ENCODE measurements at places on chromosomes 1 and 21.

GRCh38 chr1:183517401-183517800 is 45.1 kb downstream of the SMG7 start:
- DNase-seq: no peak

- DNase-seq: no peak
Measured at GRCh38 chr1:21907079-21907418, 30.1 kb downstream of the HSPG2 start.

- no peak for DNase-seq
Measured at GRCh38 chr1:6521536-6521935, 30.1 kb upstream of the PLEKHG5 start.

DNA sequence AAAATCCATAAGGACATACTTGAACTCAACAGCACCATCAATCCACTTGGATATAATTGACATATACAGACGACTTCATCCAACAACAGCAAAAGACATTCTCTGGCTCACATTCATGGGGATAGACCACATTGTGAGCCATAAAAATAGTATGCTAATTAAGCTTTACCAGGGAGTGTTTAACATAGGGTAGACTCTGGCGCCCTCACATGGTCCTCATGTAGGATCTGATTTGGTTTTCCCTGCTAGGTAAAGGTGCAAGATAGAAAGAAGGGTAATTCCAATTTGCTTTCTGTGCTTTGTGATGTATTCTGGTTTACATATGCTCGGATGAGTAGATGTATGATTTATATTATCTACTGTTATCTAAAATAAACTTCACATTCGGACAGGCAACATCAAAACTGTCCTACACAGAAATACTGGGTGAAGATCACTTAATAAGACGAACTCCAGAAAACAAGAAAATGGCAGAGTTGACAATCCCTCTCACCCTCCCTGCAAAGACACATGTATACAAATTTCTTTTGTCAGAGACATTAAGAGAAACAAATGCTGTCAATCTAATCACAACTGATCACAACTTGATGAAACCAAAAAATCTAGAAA is 27.7 kb downstream of the CR1L start:
- no peak for DNase-seq

- peak; percentile 20 for DNase-seq
Measured at GRCh38 chr21:45294509-45295291, 7.0 kb upstream of the POFUT2 start.

- no peak for DNase-seq
Measured at GRCh38 chr1:8070381-8070811, 44.3 kb upstream of the ERRFI1 start.

DNA sequence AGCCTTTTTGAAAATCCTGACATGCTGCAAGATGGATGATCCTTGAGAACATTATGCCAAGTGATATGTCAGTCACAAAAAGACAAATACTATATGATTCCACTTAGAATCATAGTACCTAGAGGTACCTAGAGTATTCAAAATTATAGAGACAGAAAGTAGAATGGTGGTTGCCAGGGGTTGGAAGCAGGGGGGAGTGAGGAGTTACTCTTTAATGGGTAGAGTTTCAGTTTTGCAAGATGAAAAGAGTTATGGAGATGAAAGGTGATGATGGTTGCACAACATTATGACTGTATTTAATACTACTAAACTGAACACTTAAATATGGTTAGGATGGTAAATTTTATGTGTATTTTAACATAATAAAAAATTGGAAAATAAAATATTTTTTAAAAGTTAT is 37.9 kb upstream of the PODN start:
- DNase-seq: no peak

- no peak for DNase-seq
Measured at GRCh38 chr1:7753641-7754040, 17.5 kb upstream of the VAMP3 start.

DNA sequence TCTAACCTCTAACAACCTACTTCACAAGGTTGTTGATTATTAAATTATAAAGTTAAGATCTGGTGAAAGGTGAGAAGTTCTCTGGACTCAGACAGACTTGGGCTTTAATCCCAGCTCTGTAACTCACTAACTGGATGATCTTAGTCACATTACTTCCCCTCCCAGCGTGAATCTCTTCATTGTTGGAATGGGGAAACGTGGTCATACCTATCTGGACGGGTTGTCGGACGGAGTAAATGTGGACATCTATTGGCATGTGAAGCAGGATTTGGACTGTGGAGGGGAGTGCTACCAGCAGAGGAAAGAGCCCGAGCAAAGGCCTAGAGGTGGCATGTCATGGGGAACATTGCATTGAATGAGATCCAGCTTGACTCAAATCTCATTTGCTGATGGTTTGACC is 45.1 kb upstream of the RPL11 start:
- DNase-seq: no peak

GRCh38 chr1:110591956-110592355 is 14.2 kb downstream of the KCNA2 start:
- no peak for DNase-seq

GRCh38 chr1:54302951-54303843 is 103.0 kb downstream of the SSBP3 start:
- no peak for DNase-seq

GRCh38 chr21:46054451-46054881 is 43.4 kb upstream of the COL6A2 start:
- DNase-seq: no peak

DNA sequence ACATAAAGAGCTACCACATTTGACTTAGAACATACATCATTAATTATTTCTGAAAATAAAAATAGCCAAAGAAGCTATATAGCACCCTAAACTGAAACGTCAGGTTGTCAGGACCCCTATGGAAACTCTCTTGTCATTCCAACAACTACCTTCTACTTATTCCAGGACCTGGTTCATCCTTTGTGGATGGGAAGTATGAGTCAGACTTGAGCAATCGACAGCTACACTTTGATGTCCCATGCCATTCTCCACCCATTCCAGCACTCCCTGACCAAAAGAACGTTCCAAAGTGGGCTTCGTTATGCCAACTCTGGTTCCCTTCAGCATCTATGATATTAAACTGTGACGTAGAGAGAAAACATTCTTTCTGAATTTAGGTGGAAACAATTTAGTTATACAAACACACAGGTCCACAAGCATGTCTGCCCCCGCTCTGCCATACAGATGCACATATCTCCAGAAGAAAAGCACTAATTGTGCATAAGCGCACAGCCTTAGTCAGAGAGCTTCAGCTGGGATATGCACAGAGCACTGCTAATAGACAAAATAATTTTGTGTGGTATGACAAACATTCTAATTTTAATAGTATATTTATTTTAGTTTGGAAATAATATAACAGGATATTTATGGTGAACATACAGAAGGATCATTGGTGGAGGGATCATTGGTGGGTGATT is 723.1 kb upstream of the B3GALT2 start:
- DNase-seq: no peak

- DNase-seq: peak; percentile 69
Measured at GRCh38 chr1:110875216-110875731, 2.3 kb downstream of the CD53 start.

DNA sequence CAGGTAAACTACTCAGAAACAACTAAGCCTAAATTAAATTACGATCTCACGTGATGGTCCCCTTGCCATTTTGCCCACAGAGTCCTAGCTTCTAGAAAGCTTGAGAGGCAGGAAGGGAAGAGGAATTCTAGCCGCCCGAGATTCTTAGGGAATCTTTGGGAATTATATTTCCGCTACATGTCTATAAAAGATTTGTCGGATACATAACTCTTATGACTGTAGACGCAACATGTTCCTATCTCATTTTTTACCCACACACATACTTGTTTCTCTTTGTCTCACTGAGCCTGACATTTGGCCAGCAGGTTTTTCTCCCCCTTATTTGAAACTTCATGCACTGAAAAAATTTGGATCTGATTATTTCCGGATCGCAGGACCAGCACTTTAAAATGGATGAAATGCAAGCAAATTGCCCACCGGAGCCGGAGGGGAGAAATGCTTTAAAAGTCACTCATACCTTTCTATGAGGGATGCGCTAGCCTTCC is 5.5 kb downstream of the GLIS1 start:
- no peak for DNase-seq

- DNase-seq: no peak
Measured at GRCh38 chr1:105700723-105701122, 1355.8 kb upstream of the PRMT6 start.

DNA sequence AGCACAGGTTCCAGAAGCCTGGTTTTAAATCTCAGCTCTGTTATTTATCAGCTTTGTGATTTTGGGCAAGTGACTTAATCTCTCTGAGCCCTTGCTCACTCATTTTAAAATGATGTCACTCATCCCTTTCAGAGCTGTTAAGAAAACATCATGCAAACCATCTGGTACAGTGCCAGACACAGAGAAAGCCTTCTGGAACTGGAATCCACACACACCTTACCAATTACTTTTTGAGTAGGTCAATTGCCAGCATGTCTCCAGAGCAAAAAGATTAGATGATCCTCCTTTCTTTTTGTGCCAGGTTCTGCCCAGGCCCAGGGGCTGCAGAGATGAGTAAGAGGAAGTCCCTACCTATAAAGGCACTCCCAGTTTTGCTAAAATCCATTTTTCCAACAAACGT is 61.3 kb downstream of the ROR1 start:
- no peak for DNase-seq

GRCh38 chr1:12296016-12296415 is 66.2 kb downstream of the VPS13D start:
- DNase-seq: no peak

GRCh38 chr1:153954826-153955225 is 3.6 kb downstream of the CRTC2 start:
- DNase-seq: no peak

DNA sequence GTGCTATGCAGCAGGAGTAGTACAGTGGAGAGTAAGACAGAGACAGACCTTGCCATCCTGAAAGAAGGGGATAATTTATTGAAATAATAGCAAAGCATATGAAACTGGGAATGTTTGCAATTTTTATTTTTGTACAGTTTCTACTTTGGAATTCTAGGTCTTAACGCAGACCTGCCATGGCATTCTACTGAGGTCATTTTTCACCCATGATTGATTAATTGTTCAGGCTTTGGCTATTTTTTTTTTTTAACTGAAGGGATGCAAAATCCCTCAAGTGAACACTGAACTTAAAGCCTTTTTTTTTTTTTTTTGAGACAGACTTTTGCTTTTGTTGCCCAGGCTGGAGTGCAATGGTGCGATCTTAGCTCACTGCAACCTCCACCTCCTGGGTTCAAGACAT is 27.1 kb downstream of the MTF2 start:
- DNase-seq: no peak

- no peak for DNase-seq
Measured at GRCh38 chr1:26203642-26204318, 13.4 kb downstream of the CATSPER4 start.

DNA sequence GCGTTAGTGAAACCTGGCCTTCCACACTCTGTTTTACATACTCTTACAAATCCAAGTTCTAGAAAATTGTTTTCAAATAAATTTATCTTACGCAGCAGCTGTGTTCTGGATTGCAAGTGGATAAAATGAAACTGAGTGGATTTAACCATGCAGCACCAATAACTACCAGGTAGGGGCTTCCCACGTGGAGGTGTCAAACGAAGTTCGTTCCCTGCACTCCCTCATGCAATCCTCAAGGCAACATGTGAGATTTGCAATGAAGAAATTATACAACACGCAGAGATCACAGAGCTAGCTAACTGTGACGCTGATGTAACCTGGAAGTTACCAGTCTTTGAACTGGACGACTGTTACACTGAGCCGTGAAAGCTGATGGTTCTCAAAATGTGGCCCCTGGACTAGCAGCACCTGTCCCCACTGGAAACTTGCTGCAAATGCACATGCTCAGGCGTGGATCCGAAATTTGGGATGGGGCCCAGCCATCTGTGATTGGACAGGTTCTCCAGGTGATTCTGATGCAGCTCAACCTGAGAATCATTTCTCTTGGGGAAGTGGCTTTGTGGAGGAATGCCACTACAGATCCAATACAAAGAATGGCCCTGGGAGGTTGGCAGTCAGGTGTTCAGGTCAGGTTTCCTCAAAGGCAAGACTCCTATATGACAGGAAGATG is 36.3 kb downstream of the RSPH1 start:
- DNase-seq: peak; percentile 13

GRCh38 chr1:223231011-223231572 is 88.0 kb upstream of the TLR5 start:
- DNase-seq: no peak

- DNase-seq: no peak
Measured at GRCh38 chr1:156308078-156308477, 9.0 kb upstream of the VHLL start.

GRCh38 chr1:153608089-153608682 is 4.8 kb downstream of the S100A16 start:
- no peak for DNase-seq

- no peak for DNase-seq
Measured at GRCh38 chr1:235502601-235503402, 1.4 kb downstream of the B3GALNT2 start.

GRCh38 chr1:18290740-18291412 is 183.3 kb downstream of the IGSF21 start:
- no peak for DNase-seq

- no peak for DNase-seq
Measured at GRCh38 chr1:168159251-168159650, 19.5 kb upstream of the TIPRL start.

- no peak for DNase-seq
Measured at GRCh38 chr1:167714098-167714438, 7.7 kb upstream of the MPZL1 start.

DNA sequence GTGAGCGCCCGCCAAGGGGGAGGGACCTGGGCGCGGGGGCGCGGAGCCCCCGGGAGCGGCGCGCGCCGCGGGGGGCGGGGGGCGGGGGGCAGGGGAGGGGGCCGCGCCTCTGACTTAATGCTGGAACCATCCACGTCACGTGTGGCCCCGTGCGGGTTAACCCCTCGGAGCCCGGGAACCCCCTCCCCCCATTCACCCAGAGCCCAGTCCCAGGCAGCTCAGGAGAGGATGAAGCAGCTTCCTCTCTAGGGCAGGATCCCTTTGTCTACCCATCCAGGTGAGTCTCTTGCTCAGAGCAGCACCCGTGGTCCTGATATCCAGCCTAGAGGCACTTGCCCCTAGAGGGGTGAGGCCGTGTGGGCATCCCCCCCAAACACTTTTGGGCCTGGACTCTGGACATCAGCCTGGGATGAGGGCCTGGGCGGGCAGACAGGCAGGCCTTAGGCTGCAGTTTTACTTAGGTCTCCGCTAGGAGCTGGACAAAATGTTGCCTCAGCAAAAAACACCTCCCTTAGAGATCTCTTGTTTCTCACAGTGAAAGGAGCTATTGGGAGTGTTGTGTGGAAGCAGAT is at the start of gene ALX3:
ALX3 (minus strand) TSS at position 2 of the 572 bp plus-strand sequence. CDS start 60 bp downstream, outside the sequence.
- no peak for DNase-seq

- DNase-seq: no peak
Measured at GRCh38 chr1:98364544-98364943, 297.0 kb upstream of the SNX7 start.

GRCh38 chr1:116910379-116911187 is 867 bp downstream of the PTGFRN start:
- peak; percentile 65 for DNase-seq

- DNase-seq: peak; percentile 84
Measured at GRCh38 chr1:205775015-205775716, at the start of gene RAB29. Gene RAB29, minus strand, starts transcription at chr1:205775482. Its CDS starts 526 bp downstream, at chr1:205774956.
